ENCODE measurements at places on chromosomes 3 and 15. TPM values are rescaled to one million over a fixed set of nuclear protein-coding genes. Genes with fewer than 3 reads are reported as not detected.

The LRRN1 gene
- not detected for total RNA-seq

The DUOX1 gene
- total RNA-seq: not detected

The MINAR1 gene
- 1.2 TPM for total RNA-seq

The RPL39L gene
- 13.9 TPM for total RNA-seq

The GRK7 gene
- not detected for total RNA-seq

The THAP10 gene
- 2.8 TPM for total RNA-seq

The EFHB gene
- total RNA-seq: 0.33 TPM

The CDHR4 gene
- total RNA-seq: not detected

The CYP1A1 gene
- total RNA-seq: 10.5 TPM

The PPP1R14D gene
- total RNA-seq: not detected

The MEGF11 gene
- not detected for total RNA-seq

The CHST13 gene
- not detected for total RNA-seq

The WDR72 gene
- not detected for total RNA-seq
